ENCODE measurements at places on chromosomes 5 and 9.

GRCh38 chr9:98797491-98797890, 1.1 kb upstream of the ANKS6 start:
- no peak for DNase-seq

DNA sequence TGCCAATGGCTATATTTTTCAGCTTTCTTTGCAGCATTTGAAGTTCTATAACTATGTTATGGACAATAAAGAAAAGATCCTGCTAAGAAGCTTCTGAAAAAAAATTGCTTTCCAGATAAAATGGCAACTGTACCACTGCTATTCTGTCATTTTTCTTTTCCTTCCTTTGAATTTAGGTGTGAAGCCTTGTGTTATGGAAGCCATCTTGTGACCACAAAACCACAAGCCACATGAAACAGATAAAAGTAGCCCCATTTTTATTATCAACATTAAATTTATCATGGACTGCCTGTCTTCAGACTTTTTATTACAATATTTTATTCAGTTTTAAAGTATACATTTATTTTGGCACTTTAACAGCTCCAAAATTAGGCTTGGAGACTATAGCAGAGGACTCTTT, 289.9 kb upstream of the ACTBL2 start:
- DNase-seq: no peak

- DNase-seq: peak; percentile 81
Measured at GRCh38 chr9:107484117-107484723, 5.3 kb downstream of the KLF4 start.

DNA sequence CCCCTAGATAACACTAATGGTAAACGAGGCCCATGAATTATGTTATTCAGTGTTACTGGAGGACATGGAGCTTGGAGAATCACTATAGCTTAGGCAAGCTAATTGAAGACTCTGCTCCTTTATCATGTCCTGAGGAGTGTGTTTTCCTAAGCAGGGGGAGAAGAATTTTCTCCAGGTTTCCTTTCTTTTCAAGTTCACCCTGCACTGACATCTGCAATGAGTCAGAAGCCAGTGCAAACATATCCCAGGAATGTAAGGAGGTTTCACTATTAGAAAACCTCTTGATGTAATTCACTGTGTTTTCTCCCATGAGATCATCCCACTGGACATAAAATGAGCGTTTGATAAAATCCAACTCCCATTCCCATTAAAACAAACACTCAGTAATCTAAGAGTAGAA, 75.6 kb downstream of the DMRT2 start:
- peak; percentile 11 for DNase-seq

DNA sequence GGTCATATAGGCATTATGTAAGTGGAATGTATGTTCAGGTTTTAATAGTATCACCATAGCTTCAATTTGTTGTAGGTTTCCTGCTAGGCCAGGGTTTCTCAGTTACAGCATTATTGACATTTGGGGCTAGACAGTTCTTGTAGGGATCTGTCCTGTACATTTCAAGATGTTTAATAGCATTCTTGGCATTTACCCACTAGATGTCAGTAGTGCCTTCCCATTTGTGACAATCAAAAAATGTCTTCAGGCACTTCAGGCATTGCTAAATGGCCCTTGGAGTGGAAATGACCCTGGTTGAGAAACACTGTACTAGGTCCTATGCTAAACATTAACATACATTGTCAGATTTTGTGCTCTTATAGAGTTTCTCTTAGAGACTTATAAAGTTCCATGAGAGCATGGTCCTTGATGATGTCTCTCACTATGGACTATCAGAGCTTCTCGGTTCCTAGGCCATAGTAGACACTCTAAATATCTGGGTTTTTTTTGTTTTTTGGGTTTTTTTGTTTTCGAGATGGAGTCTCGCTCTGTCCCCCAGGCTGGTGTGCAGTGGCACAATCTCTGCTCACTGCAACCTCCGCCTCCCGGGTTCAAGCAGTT, 1.4 kb downstream of the KIF20A start:
- DNase-seq: peak; percentile 64

GRCh38 chr5:164799391-164799790, 1294.0 kb downstream of the MAT2B start:
- no peak for DNase-seq

DNA sequence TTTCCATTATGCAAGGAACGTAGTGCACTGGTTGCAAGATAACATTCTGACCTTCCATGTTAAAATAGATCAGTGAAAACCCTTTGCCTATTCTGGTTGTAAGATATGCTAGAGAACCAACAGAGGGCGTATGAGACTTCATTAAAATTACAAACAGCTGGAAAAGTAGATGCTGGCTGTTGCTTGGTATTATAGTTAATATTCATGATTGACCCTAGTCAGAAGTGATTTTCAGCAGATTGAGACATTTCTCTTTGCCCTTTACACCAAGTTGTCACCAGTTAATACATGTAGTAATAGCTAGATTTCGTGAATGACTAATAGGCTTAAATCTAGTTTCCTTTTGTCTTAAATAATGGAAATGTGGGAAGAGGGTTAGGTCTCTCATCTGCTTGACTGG, 13.8 kb upstream of the FGF18 start:
- peak; percentile 29 for DNase-seq

- no peak for DNase-seq
Measured at GRCh38 chr5:23718564-23718963, 211.2 kb downstream of the PRDM9 start.

DNA sequence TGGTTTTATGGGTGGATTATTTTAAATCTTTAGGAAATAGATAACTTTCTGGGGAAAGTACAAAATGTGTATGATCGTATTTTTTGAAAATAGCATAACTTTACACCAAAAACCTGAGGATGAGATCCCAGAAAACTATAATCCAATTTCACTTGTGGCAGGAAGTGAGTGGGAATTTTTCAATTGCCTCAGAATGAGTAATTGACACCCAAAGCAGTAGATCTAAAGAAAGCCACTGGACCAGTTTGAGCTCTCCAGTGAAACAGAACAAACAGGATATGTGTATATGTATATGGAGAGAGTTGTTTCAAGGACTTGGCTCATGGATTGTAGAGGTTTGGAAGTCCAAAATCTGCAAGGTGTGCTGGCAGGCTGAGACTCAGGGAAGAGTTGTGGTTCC, 109.2 kb upstream of the SHB start:
- DNase-seq: no peak

- DNase-seq: no peak
Measured at GRCh38 chr9:116154334-116154975, 864 bp downstream of the PAPPA start.

GRCh38 chr5:65102976-65103711, 334.4 kb downstream of the CWC27 start:
- DNase-seq: peak; percentile 15

- peak; percentile 28 for DNase-seq
Measured at GRCh38 chr9:105421154-105421553, 26.7 kb upstream of the FSD1L start.

GRCh38 chr5:3417376-3417943, 178.2 kb upstream of the IRX1 start:
- no peak for DNase-seq

- no peak for DNase-seq
Measured at GRCh38 chr5:6220346-6221088, 157.8 kb downstream of the MED10 start.

GRCh38 chr9:20642045-20642444, 19.7 kb upstream of the MLLT3 start:
- no peak for DNase-seq

DNA sequence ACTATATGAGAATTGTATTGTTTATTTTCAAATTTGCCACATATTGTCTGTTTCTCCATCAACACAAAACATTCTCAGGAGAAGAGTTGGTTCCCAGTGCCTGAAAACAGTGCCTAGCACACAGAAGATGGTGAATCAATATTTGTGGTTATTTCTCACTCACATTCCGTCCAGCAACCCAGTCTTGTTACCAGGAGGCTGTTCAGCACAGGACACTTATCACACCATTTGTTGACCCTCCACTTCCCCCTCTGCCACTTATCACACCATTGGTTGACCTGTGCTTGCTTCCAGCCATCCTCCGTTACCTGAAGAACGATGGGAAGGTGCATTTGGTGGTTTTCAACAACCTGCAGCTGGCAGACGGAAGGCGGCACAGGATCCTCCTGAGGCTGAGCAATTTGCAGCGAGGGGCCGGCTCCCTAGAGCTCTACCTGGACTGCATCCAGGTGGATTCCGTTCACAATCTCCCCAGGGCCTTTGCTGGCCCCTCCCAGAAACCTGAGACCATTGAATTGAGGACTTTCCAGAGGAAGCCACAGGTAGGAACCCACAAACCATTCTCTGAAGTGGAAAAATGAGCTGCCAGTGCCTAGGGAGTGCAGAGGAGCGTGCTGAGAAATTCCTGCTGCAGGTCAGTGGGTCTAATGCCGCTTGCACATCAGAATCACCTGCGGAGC, 20.5 kb downstream of the THBS4 start:
- no peak for DNase-seq

DNA sequence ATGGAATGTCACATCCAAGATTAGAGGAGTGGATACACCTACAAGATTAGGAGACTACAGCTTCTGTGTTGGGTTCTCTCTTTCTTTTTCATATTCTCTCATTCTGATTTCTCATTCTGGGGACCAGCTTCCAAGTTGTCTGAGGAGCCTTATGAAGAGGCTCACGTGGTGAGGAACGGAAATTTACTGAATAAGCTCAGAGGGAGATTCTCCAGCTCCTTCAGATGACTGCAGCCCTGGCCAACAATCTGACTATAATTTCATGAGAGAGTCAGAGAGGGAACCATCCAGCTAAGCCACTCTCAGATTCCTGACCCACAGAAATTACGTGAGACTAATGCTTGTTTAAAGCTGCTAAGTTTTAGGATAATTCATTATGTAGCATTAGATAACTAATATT, 27.1 kb upstream of the TENT2 start:
- DNase-seq: no peak

GRCh38 chr5:122297587-122298298, 14.3 kb upstream of the SNCAIP start:
- no peak for DNase-seq

- DNase-seq: no peak
Measured at GRCh38 chr5:150782850-150783249, 4.3 kb downstream of the SMIM3 start.

DNA sequence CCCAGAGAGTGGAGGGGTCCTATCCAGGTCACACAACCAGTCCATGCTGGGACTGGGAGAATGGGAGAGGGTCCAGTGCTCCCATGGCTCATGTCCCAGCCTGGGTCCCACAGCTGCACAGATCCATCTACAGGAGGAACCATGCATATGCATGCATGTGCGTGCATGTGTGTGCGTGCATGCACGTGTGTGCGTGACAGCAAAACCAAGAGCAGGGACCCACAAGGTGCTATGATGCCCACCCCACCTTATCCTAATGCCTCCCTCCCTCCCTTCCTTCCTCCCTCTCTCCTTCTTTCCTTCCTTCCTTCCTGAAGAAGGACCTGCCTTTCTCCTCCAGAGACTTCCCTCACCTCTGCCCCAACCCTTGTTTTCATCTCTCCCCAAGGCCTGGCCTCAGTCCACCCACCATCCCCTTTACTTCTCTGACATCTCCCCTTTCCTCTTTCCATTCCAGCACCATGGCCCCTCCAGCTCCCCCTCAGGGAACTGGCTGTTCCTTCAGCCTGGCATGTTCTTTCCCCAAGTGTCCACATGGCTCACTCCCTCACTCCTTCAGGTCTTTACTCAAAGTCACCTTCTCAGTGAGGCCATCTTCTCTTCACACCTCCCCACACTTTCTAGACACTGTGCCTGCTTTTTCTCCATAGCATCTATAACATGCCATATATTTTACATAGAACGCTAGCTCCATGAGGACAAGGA, 21.8 kb downstream of the AQP7 start:
- no peak for DNase-seq

DNA sequence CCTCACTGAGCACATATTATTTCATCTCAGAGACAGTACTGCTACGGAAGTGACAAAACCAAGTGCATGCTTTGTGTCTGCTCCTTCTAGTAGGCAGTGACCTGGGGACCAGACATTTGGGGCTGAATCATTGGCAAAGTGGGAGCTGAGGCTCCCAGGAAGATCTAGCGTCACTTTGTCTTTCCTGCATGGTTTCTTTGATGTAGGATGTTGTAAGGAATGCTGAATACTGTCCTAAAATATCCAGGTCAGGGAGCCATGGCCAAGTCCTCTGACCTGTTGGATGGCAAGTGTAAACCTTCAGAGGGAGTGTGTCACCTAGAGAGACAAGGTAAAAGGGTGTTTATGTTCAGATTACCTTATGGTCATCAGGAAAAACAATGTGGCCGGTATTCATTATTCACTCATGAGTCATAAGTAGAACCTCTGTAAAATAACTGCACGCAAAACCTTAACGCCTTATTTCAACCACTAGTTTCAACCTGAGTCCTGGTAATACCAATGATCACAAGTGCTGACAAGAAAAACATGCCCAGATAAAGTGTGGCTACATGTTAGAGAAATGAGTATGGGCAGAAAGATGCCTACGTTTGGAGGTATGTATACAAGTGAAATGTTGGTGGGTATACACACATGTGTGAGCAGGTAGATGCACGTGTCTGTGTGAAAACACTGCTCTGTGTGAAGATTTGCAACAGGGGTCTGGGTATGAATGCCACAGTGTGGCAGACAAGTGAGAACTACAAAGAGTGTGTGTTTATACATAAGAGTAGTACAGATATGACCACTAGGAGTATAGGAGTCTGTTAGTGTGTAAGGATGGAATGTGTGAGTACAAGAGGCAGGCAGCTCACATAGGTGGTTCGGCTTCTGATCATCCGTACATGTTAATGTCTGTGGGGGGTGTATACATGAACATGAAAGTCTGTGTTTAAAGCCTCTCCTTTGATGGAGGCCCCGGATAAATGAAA, 263.9 kb downstream of the SPOCK1 start:
- no peak for DNase-seq

GRCh38 chr9:81574405-81574804, 114.9 kb downstream of the TLE1 start:
- DNase-seq: peak; percentile 73

- no peak for DNase-seq
Measured at GRCh38 chr5:31392061-31392460, 139.8 kb downstream of the DROSHA start.

GRCh38 chr9:71285191-71285656, 163.8 kb upstream of the TRPM3 start:
- DNase-seq: peak; percentile 54

- DNase-seq: no peak
Measured at GRCh38 chr5:170546282-170546681, 42.5 kb downstream of the KCNIP1 start.

DNA sequence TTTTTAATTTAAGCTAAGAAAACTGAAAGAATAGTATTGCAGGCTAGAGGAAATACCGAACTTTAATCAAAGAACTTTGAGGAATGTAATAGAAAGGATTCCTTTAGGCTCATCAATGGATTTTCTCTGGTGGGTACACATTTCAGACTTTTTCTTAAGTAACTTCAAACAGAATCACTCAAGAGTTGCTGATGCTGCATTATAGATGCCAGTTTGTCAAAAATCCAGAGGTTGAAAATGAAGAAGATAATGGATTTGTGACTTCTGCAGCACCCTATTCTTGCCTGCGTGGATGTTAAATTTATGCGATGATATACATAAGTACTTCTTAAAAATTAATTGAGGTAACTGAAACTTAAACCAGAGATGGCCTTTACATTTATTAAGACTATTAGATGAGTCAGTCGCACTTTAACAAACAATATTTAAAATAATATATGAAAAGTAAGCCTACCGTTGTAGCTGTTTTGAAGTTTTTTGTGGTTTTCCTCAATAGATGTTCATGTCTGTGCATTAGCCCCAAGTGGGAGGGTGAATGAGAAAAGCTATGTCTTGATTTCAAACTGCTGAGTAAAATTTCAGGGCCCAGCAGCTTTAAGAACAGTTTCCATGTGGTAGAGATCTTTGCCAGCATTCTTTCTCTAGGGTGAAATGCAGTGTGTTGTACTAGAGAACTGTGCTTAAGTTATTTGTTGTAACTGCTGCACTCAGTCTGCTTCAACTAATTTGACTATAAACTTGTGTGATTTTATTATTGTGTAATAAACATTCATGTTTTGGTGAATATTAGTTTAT, at the start of gene OGN:
OGN (minus strand) TSS at position 537 of the 795 bp plus-strand sequence. CDS start 1,171 bp downstream, outside the sequence.
- peak; percentile 47 for DNase-seq
